ENCODE measurements at places on chromosomes 7 and 10. TPM values are rescaled to one million over a fixed set of nuclear protein-coding genes. Genes with fewer than 3 reads are reported as not detected.

DNA sequence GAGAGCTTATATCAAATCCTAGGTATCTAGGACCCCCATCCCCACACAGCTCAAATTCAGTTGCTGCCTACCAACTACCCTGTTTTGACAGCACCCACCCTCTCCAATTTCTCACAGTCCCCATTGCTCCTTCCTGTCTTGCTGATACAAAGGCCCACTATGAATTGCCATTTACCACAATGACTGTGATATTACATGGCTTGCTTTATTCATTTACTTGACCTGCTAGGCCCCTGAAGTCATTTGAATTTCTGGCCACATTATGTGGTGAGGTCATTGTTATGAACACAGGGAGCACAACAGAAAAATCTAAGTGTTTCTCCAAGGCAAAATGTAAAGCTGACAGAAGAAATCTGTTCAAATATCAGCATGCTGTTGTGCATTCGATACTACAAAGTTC is 101.4 kb downstream of the PPP1R17 start:
- DNase-seq = no peak

DNA sequence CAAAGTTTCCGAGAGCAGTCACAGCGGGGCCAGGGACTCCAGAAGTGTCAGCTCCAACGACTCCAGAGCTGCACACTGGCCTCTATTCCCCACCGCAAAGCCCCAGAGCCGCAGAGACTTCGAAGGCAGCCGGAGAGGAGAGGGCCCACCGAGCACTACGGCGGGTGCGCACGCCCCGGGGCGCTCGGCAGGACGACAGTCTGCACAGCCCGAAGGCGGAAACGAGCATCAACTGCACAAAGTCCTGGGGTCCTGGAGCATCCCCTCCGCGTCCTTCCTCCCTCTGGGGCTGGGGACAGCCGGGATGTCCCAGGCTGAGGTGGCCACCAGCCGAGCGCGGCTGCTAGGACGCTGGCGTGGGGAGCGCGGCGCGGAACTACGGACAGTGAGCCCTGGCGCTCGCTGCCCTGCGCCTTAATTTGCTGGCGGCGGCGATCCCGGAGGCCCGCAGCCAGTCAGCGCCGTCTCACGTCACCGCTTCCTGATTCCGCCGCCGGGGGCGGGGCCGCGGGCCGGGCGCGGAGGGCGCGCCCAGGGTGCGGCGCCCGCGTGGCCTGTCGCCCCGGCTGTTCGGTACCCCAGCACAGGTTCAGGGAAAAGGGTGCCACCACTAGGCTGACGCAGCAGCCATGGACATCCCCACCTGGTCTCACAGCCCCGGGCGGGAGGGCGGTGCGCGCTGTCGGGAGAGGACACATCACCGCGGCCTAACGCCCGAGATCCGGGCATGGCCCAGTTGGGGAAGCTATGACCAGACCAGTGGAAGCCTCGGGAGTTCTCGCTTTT is at the start of gene TBX20:
TSS of gene TBX20 (minus strand) at position 391 of the 786 bp plus-strand sequence. CDS start 480 bp downstream, outside the sequence.
- DNase-seq = peak; percentile 57

Gene ZPBP
- 0.37 TPM for total RNA-seq

- no peak for DNase-seq
These were observed 43.3 kb upstream of the HBP1 start for GRCh38 chr7:107125475-107125874.

- no peak for DNase-seq
These were observed 323.1 kb downstream of the TNS3 start for GRCh38 chr7:47258798-47259197.

Gene SDK1
- 0.54 TPM for total RNA-seq

DNA sequence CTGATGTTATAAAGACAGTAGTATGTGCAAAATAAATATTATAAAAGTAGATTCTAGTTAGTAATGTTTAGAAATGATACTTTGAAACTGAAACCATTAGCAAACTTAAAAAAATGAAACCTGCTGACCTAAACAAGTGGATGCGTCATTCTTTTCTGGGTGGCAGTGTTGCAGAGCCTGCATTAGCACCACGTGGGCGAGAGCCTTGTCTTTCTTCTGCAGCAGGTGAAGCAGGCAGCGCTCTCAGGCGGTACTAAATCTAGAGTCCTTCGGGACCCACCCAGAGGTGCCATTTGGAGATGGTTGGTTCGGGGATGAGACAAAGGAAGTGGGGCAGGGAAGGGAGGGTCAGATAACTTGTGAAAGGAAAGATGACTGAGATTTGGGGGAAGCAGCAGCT is 759.1 kb upstream of the IGFBP3 start:
- no peak for DNase-seq

- no peak for DNase-seq
These were observed 112.1 kb upstream of the CDK1 start for GRCh38 chr10:60666221-60666620.

- no peak for DNase-seq
These were observed 29.9 kb downstream of the LRRC20 start for GRCh38 chr10:70352401-70353097.

DNA sequence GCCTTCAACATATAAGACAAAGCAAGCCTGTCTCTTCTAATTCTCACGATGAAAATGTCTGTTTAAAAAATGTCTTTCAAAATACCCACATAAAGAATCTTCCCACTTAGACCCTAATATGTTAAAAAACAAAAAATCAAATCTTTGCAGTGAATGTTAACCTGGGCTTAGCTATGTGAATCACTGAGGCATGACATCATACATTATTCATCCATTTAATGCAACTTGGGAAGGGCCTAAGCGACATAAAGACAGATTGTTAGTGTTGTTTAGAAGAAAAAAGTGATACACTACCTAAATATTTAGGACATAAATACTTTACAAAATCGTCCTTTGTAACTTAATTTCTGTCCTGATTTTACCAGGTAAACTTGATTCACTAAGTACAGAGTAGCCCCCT is 648.5 kb upstream of the NRP1 start:
- no peak for DNase-seq

GRCh38 chr7:10727636-10728035 is 246.0 kb upstream of the PHF14 start:
- DNase-seq = no peak

GRCh38 chr7:30113144-30113543 is 21.6 kb upstream of the MTURN start:
- DNase-seq = no peak

GRCh38 chr10:73818402-73818801 is 7.0 kb upstream of the NDST2 start:
- no peak for DNase-seq

Data from activated naive CD8-positive, alpha-beta T cell treated with anti-CD3 and anti-CD28 coated beads for 36 hours (primary cell).